Activated CD4-positive, alpha-beta T cell treated with anti-CD3 and anti-CD28 coated beads, Interleukin-2, Interleukin-6, amounts not matched to agents 100 ng/mL and 50 ng/mL, durations not matched to agents 16 hours and 8 hours (primary cell): ENCODE measurements at places on chromosomes 3 and 15.

- DNase-seq, result no peak
Measured at GRCh38 chr3:162718697-162719096, 1222.1 kb downstream of the OTOL1 start.

DNA sequence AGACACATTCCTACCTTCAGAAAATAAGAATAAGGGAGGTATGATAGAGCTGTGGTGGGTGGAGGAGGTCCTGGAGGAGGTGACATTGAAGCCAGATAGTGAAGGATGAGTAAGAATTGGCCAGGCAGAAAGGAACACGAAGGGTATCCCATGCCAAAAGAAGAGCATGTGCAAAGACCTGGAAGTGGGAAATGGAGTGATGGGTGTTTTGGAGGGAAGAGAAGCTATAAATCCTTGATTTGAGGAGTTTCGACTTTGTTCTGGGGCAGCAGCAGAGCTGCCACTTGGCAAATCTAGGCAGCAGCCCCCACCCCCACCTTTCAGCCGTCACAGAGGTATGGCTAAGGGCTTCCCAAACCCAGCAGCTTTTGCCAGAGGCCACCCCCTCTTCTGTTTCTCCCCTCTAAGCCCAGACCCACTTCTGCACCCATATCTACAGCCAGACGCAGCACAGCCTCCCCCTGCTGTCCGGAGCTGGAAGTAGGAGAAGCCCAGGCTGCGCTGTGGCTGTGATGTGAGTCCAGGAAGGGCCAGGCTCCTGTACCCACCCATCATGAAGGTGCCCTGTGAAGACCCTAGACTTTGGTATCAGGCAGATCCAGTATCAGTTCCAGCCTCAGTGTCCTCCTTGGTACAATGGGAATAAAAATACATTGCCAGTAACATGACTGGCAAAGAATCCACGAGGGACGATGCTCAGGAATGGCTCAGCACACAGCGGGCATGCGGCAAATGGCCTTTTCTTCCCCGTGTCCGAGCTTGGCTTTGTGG, 188.7 kb upstream of the LINGO1 start:
- DNase-seq, result peak; percentile 66

DNA sequence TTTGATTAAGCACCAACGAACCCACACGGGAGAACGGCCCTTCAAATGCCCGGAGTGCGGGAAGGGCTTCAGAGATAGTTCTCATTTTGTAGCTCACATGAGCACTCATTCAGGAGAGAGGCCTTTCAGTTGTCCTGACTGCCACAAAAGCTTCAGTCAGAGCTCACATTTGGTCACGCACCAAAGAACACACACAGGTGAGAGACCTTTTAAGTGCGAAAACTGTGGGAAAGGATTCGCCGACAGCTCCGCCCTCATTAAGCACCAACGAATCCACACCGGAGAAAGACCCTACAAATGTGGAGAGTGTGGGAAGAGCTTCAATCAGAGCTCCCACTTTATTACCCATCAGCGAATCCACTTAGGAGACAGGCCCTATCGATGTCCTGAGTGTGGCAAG, 8.7 kb downstream of the ZNF774 start:
- no peak for DNase-seq

GRCh38 chr3:126665959-126666657, 11.2 kb upstream of the TXNRD3 start:
- no peak for DNase-seq

DNA sequence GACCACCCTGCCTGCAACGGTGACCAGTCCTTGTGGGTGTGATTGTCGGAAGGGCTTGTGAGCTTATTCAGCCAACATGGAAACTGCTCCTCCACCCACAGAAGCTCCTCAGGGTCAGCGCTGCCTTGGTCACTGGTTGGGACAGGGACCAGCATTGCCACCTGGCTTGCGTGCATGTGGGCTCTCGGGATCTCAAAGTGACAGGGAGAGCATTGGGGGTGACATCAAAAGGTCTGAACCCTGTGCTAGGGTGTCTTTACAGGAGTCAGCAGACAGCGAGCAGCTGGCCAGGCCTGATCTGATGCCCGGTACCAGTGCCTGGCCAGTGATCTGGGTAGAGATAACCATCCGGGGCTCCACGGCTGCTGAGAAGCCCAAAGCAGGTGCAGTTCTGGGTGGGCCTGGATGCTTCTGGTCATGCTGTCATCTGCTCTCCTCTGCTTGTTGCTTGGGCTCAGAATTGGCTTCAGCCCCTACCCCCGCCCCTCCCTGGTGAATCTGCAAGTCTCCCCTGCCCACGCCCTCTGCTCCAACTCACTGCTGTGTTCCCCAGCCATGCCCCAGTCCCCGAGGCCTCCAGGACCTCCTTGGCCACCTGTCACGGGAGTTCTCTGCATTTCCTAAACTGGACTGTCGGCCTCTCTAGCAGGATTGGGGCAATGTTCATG, 134.8 kb downstream of the NSMCE3 start:
- no peak for DNase-seq

- DNase-seq, result no peak
Measured at GRCh38 chr3:50164984-50165909, 10.1 kb downstream of the SEMA3F start.

GRCh38 chr3:53803816-53804695, 42.2 kb downstream of the CHDH start:
- no peak for DNase-seq

- peak; percentile 38 for DNase-seq
Measured at GRCh38 chr15:34336991-34337556, 507 bp downstream of the SLC12A6 start.

GRCh38 chr3:155995525-155996370, 124.6 kb upstream of the KCNAB1 start:
- peak; percentile 14 for DNase-seq

GRCh38 chr3:8301977-8302735, 199.5 kb upstream of the LMCD1 start:
- DNase-seq, result peak; percentile 34

DNA sequence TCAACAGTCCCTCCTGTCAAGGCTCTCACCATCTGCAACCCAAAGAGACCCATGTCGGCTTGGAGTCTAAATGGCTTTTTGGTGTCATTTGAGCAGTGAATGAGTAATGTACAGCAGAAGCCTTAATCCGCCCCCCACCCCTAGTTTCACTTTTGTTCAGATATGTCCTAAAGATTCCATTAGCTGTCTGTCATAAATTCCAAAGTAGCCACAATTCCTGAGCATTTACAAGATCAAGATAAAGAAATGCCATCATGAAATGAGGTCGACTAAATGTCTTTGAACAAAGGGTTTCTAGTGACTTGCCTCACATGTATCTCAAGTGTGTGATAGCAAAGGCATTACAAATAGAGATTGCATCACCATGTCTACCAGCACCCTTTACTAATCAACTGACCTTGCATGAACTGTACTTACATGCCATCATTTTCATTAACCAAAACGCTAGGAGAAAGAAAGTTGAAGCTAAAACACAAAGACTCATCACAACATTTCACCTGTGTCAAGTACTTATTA, 123.8 kb upstream of the PHLDB2 start:
- no peak for DNase-seq

- DNase-seq, result no peak
Measured at GRCh38 chr3:155449613-155450267, 156.3 kb upstream of the STRIT1 start.

DNA sequence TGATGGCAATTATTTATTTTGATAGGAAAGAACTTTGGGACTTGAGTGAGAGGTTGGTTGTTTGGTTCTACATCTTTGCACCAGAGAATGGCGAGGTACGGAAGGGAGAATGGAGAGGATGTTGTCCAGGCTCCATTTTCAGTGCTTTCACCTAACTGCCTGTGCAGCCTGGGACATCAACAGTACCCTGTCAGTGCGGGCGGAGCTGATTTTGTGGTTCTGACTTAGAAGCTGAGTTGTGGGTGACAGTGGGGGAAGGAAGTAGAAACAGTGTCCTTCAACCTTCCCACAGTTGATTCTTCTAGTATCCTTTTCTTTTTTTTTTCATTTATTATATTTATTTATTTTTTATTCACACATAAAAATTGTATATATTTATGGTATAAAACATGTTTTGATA, 95.3 kb downstream of the TIGIT start:
- no peak for DNase-seq

- no peak for DNase-seq
Measured at GRCh38 chr3:116767726-116768125, 58.1 kb downstream of the TUSC7 start.

GRCh38 chr3:14344351-14344750, 58.1 kb upstream of the SLC6A6 start:
- DNase-seq, result no peak

DNA sequence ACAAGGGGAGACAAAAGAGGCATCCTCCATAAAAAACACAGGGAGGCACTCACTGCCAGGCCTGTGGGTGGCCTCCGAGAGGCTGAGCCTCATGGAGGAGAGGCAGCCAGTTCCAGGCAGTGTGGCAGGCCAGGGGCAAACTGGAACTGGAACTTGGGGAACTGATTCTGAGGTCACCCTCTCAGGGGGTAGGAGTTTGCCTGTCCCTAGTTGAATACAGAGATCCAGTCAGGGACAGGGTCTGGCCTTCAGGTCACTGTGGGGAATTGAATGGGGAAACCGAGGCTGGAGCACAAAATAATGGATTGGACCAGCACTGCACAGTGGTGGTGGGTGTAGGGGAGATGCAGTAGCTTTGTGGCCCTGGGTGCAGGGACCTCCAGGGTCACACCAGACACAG, 58.7 kb downstream of the TPRA1 start:
- DNase-seq, result no peak

- no peak for DNase-seq
Measured at GRCh38 chr15:44801364-44801763, 65.0 kb downstream of the TRIM69 start.

- DNase-seq, result no peak
Measured at GRCh38 chr15:86691091-86691663, 611.5 kb downstream of the AGBL1 start.

- no peak for DNase-seq
Measured at GRCh38 chr3:110956081-110956480, 115.5 kb upstream of the NECTIN3 start.

- DNase-seq, result no peak
Measured at GRCh38 chr3:152307829-152308474, 39.2 kb downstream of the MBNL1 start.

DNA sequence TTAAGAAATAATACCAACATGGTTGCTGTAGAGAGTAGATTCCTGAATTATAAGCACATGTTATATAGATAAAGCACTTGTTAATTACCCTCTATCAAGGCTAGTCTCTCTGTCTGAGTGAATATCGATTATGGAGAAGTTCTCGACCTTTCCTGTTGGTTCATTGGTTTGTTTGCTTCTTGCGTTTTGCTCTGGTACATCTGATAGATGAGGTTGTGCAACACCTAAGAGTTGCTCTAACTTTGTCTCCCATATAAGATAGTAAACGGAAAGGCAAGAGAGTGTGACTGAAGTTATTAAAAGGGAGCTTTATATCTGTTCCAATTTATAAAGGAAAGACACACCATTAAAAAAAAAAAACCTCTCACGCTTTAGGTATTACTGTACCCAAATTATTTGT, 69.0 kb downstream of the PYDC2 start:
- DNase-seq, result no peak

DNA sequence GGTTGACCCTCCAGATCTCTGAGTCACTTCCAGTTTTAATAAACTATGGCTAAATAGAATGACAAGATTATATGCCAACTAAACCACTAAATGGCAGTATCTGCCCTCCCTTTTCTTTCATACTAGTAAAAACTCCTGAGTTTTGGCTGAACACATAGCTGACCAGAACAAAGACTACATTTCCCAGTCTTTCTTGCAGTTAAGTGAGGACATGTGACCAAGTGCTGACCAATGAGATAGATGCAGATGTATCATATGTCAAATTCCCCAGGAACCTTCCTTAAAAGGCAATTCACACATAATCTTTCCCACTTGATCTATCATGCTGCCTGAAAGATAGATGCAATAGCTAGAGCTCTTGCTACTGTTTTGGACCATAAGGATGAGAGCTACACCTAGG, 191.3 kb downstream of the SHOX2 start:
- no peak for DNase-seq

DNA sequence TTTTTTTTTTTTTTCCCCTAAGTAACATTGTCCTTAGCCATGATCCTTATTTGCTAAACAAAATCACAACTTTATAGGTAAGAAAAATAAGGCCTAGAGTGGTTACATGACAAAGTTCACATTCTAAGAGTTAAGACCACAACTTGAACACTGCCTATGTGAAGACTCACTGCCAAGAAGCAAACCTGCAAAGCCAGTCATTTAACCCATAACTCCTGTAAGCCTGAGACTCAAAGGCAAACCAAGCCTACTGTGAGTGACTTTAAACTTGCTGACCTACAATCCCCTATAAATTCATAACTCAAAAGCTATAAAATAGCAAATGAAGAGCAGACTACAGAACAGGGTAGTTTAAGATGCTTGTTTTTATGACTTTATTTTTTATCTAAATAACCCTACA, 12.9 kb upstream of the ANKRD28 start:
- peak; percentile 70 for DNase-seq

GRCh38 chr3:195149292-195150030, 121.5 kb downstream of the XXYLT1 start:
- DNase-seq, result no peak
